ENCODE measurements at places on chromosomes 4 and X.
A peak's percentile ranks its signal among the peaks of the same experiment; 100 is the strongest.

- DNase-seq, result no peak
These were observed 1317.0 kb downstream of the STIM2 start for GRCh38 chr4:28177641-28178040.

DNA sequence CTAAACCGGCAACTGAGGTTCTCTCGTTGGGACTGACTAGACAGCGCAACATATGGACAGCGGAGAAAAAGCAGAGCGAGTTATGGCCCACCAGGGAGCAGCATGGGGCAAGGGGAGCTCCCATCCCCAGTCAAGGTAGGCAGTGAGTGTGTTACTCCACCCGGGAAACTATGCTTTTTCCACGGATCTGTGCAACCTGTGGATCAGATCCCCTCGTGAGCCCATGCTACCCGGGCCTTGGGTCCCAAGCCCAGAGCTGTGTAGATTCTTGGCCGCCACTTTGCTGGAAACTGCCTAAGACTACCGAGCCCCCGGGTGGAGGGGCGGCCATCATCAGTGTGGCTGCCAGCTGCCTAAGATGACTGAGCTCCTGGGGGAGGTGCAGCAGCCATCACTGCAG is 140.9 kb downstream of the PAPSS1 start:
- DNase-seq, result no peak

DNA sequence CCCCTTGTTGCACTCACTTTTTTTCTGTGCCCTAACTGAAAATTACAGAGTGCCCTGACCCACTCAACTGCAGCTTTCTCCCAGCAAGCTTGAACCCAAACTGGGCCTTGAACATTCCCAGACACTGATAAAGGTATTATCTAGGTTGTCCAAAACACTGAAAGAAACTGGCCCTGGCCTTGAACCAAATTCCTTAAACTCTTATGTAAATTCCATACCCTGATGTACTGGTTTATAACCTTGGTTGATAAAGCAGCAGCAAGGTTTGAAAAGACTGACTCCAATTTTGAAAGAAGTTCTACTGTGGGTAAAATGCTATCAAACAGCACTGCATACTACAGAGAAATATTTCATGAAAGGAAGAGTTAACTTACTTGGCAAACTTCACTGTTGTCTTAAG is 125.6 kb downstream of the PHF8 start:
- DNase-seq, result no peak

DNA sequence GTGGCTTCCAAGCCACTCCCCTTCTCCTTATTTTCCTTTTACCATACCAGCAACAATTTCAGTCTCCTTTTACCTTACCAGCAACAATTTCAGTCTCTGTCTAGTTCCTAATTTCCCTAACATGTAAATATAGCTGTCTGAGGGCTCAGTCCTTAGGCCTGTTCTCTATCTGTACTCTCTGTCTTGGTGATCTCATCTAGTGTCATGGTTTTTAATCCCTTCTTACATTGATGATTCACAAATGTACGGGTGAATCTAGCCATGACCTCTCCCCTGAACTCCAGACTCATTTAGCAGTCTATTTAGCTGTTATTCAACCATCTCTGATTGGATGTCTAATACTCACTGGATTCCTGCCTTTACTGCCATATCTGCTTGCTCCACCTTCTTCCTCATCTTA is 7.2 kb downstream of the IL15 start:
- no peak for DNase-seq

- no peak for DNase-seq
These were observed 98.2 kb downstream of the HPRT1 start for GRCh38 chrX:134558133-134558532.

GRCh38 chr4:178082906-178083305 is 640.7 kb upstream of the AGA start:
- DNase-seq, result no peak

DNA sequence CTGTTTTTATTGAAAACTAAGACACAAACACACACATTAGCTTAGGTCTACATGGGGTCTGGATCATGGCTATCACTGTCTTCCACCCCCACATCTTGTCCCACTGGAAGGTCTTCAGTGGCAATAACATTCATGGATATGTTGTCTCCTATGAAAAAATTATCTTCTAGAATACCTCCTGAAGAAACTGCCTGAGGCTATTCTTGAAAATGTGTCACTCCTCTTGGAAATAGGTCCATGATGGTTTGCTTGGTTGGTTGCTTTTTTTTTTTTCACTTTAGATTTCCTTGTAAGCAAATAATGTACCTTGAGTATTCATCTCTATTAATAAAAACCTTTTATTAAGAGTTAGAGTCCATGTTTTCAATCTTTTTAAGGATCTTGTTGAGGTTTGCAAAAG is 195.3 kb upstream of the PDE5A start:
- no peak for DNase-seq

GRCh38 chr4:147340111-147340510 is 140.8 kb upstream of the EDNRA start:
- no peak for DNase-seq

- DNase-seq, result no peak
These were observed 12.8 kb upstream of the CRMP1 start for GRCh38 chr4:5905714-5906113.

DNA sequence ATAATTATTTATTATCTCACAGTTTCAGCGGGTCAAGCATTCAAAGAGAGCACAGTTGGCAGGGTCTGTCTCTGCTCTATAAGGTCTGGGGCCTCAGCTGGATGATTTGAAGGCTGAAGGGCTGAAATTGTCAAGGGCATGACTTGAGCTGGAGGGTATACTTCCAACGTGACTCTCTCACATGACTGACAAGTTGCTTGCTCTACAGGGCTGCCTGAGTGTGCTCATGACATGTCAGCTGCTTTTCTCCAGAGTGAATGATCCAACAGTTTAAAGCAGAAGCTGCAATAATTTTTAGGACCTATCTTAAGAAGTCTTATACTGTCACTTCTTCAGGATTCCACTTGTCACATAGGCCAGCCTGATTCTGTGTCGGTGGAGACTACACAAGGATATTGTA is 51.2 kb downstream of the TIGD2 start:
- no peak for DNase-seq

- no peak for DNase-seq
These were observed 338.5 kb downstream of the SPOCK3 start for GRCh38 chr4:166895771-166896170.

- no peak for DNase-seq
These were observed 1.0 kb downstream of the PNMA3 start for GRCh38 chrX:153057281-153057680.

GRCh38 chrX:15206306-15206705 is 63.6 kb downstream of the ASB9 start:
- DNase-seq, result no peak

DNA sequence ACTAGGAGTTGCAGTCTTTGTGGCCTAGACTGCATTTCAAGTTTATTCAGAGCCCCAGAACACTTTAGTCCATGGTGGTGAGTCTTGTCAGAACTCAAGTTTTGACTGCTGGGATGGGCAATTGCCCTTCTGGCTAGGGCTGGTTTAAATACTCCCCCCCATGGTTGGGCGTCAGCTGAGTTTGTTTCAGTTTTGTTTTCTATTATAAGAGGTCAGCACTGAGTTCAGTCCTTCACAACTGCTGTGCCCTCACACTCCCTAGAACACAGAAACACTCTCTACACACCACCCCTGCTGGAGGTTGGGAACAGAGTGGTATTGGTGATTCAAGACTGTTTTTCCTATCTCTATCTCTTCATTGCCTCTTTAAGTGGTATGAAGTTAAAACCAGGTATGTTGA is 217.0 kb downstream of the GUCY2F start:
- no peak for DNase-seq

DNA sequence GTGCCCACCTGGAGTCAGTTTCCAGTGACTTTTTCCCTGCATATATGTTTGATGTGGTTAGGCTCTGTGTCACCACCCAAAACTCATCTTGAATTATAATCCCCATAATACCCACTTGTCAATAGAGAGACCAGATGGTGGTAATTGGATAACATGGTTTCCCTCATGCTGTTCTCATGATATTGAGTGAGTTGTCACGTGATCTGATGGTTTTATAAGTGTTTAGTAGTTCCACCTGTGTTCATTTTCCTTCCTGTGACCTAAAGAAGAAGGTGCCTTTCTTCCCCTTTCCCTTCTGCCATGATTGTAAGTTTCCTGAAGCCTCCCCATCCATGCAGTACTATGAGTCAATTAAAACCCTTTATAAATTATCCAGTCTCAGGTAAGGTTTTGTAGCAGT is 740.9 kb downstream of the ARAP2 start:
- DNase-seq, result no peak

DNA sequence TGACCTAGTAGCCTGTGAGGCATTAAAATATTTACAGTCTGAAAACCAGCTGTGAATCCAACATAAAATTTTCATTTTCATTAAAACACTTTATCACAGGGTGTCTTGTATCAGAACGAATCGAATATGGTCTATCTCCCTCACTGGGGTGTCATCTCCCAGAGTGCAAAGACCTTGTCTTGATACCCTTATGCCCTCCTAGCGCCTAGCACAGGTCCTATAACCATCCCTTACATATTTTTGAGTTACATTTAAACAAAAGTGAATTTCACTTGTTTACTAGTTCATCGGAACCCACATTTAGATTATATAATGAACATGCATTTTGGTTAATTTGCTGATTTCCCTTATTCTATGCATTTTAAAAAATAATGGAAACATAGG is 14.0 kb downstream of the DIPK2B start:
- DNase-seq, result no peak

GRCh38 chr4:51909236-51909703 is 66.3 kb downstream of the DCUN1D4 start:
- DNase-seq, result no peak

DNA sequence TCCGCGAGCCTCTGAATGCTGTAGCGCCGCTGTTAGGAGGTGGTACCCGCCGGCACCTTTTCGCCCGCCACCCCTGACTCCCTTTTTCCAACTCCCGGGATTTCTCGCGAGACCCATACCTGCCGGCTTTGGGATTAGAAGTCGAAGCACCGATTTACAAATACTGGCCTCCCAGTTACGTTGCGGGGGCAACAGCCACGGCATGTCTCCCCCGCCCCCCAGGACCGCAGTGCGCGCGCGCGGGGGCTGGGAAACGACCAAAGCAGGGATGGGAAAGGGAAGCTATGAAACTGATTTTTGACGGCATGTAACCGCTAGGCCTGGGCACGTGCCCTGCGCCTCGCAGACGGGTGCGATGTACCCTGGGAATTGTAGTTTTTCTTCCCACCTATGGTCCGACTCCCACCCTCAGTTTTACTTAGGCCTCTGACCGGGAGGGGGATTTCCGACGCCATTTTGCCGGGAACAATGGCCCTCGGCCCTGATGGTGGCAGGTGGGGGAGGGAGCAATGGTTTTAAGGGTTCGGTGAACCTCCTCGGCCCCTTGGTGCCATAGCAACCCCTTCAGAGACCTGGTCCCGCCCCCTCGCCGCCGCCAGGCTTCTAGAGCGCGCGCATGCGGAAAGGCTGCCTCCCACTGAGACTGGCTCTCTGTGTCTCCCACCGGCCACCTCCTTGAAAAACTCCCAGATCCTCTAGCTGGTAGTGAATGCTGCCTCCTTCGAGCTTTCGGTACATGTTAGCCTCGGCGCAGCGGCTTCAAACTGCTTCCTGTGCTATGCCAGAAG is 772 bp upstream of the WNK3 start:
- DNase-seq, result peak; percentile 21

- DNase-seq, result no peak
These were observed 10.6 kb downstream of the SULT1E1 start for GRCh38 chr4:69849297-69849696.

DNA sequence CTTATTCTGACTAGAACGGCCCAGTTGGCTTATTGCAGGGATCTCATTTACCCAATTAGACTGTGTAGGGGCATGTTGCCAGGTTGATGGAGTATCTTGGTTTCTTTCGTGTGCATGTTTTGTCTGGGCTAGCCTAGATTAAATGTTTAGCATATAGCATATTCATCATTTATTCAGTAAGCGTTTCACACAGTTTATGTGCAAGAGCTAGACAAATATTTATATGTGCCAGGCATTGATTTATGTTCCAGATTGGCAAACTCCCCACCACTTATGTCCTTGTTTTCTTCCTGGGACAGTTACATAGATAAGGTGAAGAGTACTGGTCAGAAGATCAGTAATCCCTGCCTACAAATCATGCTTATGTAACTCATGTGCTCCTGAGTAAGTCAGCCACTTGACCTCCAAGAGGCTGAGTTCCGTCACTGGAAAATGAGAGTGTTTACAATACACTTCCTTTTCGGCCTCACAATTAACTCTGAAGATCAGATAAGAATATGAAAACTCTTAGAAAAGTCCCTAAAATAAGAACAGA is 57.2 kb downstream of the RUFY3 start:
- DNase-seq, result no peak

- DNase-seq, result no peak
These were observed 44.8 kb downstream of the SPANXN3 start for GRCh38 chrX:143472347-143472938.

DNA sequence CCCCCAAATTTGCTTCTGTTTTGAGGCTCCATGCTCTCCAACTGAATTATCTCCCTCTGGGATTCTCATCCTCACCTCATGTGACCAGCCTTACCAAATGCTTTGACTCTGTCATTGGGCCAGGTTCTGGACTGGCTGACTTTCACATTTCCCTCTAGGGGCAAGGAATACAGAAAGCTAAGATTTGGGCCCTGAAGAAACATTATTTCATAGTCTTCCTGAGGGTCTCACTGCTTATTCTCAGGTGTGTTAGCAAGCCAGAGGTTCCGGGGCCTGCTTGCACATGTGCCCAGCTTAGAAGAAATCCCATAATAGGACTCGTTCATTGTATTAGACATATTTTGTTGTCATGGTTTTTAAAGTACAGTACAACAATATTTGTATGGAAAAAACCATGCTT is 62.6 kb upstream of the TEX13D start:
- no peak for DNase-seq

DNA sequence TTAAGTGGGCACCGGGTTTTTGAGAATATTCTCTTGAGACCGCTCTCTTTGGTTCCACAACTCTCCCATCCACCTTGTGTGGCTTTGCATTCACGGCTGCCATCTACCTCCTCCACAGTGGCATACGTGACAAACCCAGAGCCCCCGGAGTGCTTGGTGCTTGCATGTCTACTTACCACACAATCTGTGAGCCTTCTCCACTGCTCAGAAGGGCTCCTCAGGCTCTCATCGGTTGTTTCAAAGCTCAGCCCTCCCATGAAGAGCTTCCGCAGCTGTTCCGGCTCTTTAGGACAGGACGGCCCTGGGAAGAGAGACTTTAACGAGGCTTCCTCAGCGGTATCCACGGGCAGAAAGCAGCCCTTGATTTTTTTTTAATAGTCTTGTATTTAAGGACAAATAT is 167.6 kb upstream of the ANK2 start:
- DNase-seq, result no peak

GRCh38 chrX:68719181-68719903 is 71.9 kb downstream of the STARD8 start:
- DNase-seq, result no peak

DNA sequence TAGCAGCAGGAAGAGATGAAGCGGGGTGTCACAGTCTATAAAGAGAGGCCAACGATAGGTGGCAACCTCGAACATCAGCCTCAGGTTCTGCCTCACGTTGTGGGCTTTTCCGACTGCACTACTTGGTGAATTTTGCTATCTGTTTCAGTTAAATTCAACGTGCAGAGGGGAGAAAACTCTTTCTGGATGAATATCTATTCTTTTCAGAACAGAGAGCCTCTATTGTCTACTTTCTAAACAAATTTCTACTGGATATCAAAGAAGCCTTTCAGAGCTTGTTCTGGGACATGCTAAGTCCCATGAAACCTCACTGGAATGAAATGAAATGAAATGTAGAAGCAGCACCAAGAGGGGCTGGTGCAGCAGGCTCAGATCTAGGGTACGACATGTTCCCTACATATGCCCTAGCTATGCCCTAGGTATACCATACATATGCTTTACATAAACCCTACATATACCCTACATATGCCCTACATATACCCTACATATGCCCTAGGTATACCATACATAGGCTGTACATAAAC is 116.5 kb upstream of the TRIM2 start:
- no peak for DNase-seq

- DNase-seq, result no peak
These were observed 56.1 kb downstream of the SLC10A7 start for GRCh38 chr4:146465628-146466027.
